ENCODE measurements at places on chromosomes 16 and 17.

DNA sequence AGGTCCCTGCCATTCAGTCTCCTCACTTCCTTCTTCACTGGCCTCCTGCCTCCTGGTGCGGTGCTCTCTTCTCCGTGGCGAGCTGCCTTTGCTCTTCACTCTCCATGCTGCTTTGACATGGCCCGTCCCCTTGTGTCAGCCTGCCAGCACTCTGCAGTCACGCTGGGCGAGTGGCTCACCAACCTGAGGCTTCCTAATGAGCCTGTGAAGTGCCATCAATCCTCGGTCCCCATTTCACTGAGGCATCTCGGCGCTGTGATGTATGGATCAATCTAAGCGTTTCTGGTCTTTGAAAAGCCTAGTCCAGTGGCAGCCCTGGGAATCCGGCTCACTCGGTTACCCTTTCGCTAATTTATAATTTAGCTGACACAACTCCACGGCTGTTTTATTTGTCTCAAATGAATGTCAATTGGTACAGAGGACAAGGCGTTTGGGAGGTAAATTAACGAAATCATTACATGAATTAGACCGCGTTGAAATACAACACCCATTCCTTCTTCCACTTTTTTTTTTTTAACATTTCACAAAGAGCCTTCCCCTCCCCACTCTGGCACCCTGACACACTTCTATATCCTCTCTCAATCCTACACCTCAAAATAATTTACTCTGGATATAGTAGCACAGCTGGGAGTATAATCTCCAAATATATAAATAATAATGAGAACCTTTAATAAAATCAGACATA, 610.7 kb downstream of the TMEM114 start:
- no peaks in the 10 kb centered on the region for H3K27me3 ChIP-seq
- no peaks in the 10 kb centered on the region for H3K36me3 ChIP-seq
- no peak for DNase-seq

- no peak overlapping the region for H3K4me3 ChIP-seq
- peaks cover 86% of the 10 kb centered on the region for H3K36me3 ChIP-seq
- no peak for DNase-seq
- peaks cover 28% of the 10 kb centered on the region for H3K4me1 ChIP-seq
- H3K27me3 ChIP-seq = no peaks in the 10 kb centered on the region
These were observed 6.2 kb downstream of the SMCR8 start for GRCh38 chr17:18321309-18321708.

DNA sequence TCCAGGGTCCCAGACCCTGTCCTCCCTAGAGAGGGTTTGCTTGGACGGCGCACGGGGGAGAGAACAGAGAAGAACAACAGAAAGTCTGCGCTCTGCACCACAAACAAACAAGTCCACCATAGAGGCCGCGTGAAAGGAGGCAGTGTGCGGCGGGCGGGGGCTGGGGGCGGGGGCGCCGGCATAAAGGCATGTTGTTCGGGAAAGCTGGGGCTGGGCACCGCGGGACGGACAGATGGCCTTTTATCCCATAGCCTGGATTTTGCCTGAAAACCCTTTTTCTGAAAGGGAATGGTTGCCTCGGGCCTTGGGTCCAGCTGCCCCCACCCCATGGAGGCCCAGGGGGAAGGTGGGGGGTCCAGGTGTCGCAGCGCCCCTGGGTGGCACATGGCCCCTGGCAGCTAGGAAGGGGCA, 26.0 kb downstream of the FA2H start:
- H3K4me1 ChIP-seq = no peaks in the 10 kb centered on the region
- DNase-seq = no peak
- H3K27me3 ChIP-seq = peaks cover 6% of the 10 kb centered on the region
- H3K4me3 ChIP-seq = no peak overlapping the region

DNA sequence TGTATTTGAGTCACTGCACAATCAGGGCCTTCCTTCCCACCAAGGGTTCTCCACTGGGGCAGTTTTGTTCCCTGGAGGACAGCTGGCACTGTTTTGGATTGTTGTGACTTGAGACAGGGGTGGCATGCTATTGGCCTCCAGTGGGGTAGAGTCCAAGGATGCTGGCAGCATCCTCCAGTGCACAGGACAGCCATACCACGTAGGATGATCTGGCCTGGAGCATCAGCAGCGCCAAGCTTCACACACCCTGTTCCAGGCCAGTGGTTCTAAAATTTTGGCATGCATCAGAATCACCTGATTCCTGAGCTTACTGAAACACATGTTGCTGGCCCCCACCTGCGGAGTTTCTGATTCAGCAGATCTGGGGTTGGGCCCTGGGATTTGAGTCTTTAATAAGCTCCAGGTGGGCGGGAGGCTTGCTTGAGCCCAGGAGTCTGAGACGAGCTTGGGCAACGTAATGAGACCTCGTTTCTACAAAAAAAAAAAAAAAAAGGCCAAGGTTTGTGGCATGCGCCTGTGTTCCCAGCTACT, 83.2 kb downstream of the MGAT5B start:
- H3K4me3 ChIP-seq = no peak overlapping the region
- H3K36me3 ChIP-seq = no peaks in the 10 kb centered on the region
- peak; percentile 29 for DNase-seq
- H3K27ac ChIP-seq = no peak overlapping the region

DNA sequence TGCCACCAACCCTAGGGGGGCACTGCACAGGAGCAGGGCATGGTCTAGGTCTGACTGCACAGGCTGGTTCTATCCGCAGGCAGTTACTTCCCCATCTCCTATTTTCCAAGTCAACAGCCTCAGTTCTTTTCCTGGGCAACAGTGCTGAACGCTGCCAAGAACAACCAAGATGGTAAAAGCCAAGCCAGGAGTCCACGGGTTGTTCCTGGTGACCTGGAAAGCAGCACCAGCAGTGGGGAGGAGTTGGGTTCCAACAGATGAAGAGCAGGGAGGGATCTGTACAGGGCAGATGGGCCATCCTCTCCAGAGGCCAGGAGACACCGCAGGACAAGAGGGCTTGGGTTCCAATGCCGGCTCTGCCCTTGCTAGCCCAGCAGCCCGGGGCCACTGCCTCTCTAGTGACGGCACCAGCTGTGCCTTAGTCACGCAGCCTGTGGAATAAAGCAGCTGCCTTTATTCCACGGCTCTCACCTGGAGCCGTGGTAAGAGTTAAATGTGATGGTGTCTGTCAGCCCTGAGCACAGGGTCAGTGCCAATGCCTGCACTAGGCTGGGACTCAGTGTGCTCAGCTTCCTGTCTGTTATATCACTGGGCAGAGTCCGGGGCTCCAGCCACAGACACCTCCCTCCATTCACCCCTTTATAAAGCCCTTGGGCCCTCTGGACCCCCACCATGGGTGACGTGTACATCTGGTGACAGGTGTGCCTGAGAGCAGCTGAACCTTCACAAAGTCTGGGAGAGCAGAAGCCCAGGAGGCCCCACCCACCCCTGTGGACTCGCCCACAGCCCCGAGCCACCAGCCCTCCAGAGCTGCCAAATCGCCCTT, 44.9 kb downstream of the MARF1 start:
- no peak overlapping the region for H3K4me3 ChIP-seq
- no peaks in the 10 kb centered on the region for H3K27me3 ChIP-seq
- peaks cover 83% of the 10 kb centered on the region for H3K36me3 ChIP-seq
- H3K27ac ChIP-seq = no peak overlapping the region
- no peak for DNase-seq
- H3K4me1 ChIP-seq = peaks cover 8% of the 10 kb centered on the region

GRCh38 chr16:86157616-86158247, 258.8 kb downstream of the IRF8 start:
- DNase-seq = peak; percentile 22
- H3K4me1 ChIP-seq = no peaks in the 10 kb centered on the region
- H3K4me3 ChIP-seq = no peak overlapping the region
- H3K27ac ChIP-seq = no peak overlapping the region
- peaks cover 23% of the 10 kb centered on the region for H3K27me3 ChIP-seq

GRCh38 chr17:54426296-54426886, 474.3 kb upstream of the TOM1L1 start:
- no peak overlapping the region for H3K27ac ChIP-seq
- H3K36me3 ChIP-seq = no peaks in the 10 kb centered on the region
- no peak overlapping the region for H3K4me3 ChIP-seq
- H3K27me3 ChIP-seq = no peaks in the 10 kb centered on the region

DNA sequence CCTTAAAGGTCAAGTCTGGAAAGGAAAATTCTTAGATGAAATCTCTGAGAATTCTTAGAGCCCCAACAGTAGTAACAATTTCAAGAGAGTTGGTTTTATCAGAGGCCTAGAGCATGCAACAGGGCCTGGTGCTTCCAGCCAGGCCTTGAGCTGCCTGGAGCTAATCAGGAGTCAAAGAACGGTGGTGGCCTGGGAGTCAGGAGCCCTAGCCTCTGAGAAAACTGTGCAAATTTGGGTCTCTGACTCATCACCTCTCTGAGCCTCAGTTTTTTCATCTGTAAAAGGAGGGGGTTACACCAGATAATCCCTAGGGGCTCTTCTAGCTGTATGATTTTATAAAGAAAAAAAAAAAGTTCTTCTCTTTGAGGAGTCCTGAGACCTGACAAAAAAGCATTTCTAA, 227.3 kb upstream of the RPL38 start:
- peaks cover 19% of the 10 kb centered on the region for H3K4me1 ChIP-seq
- no peak for DNase-seq
- peaks cover 6% of the 10 kb centered on the region for H3K27me3 ChIP-seq
- no peak overlapping the region for H3K4me3 ChIP-seq

- H3K4me1 ChIP-seq = peaks cover 31% of the 10 kb centered on the region
- H3K4me3 ChIP-seq = peak within 1 kb of the TSS; percentile 63
- H3K27ac ChIP-seq = peak within 1 kb of the TSS; percentile 67
These were observed at the start of gene USP7 for GRCh38 chr16:8963821-8964441. USP7 (minus strand) TSS chr16:8963906; CDS start chr16:8963285, 621 bp downstream.

DNA sequence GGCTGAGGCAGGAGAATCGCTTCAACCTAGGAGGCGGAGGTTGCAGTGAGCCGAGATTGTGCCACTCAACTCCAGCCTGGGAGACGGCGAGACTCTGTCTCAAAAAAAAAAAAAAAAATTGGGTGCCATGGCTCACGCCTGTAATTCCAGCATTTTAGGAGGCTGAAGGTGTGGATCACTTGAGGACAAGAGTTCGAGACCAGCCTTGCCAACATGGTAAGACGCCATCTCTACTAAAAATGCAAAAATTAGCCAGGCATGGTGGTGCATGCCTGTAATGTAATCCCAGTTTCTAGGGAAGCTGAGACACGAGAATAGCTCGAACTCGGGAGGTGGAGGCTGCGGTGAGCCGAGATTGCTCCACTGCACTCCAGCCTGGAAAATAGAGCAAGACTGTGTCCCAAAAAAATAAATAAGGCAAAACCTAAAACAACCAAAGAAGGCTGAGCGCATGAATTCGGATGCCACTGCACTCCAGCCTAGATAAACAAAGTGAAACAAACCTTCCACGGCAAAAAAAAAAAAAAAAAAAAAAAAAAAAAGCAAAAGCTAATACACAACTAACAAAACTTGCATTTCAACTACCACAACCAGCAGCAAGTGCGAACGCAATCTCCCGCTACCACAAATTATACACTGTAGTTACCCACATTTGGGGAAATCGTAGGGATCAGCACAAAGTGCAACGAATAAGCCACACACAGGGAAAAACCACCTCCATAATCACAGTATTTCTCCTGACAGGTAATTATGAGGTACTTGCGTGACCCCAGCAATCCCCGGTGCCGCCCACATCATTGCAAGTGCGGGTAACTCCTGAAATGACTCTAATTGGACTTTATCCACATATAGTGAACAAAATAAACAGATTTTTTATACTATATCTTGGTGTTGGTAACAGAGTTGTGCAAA, 25.6 kb downstream of the TEX14 start:
- DNase-seq = no peak
- no peaks in the 10 kb centered on the region for H3K4me1 ChIP-seq
- no peaks in the 10 kb centered on the region for H3K36me3 ChIP-seq

DNA sequence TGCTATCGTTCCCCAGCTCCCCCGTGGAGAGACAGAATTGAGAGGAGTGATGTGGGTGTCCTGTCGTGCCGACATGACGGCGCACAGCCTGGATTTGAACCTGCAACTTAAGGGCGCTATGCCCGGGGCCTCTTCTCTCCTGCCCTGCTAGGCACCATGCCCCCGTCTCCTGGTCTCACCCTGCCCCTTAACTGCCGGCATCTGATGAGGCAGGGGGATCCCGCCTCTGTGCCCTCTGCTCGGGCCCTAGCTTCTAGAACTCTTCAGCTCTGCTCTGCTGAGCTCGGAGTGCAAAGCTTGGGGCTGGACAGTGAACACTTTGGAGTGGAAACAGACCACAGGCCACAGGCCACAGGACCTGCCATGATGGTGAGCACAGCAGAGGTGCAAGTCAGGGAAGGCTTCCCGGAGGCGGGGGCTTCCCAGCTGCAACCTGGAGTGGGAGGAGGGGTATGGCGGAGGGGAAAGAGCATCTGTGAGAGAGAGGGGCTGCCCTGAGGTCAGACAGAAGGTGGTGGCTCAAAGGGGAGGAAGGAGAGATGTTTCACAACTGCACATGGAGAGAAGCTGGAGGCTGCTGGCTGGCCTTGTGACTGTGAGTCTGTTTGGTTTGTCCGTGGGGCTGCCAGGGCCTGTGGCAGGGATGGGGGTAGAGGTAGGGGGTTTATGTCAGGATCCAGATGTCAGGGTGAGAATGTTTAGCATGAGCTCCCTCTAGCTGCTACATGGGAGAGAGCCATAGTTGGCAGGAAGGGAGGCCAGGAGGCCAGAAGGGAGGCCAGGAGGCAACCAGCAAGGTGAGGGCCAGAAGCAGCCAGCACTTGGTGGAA, 107.8 kb downstream of the CRLF3 start:
- no peak overlapping the region for H3K4me3 ChIP-seq
- no peaks in the 10 kb centered on the region for H3K27me3 ChIP-seq
- no peaks in the 10 kb centered on the region for H3K36me3 ChIP-seq
- H3K4me1 ChIP-seq = no peaks in the 10 kb centered on the region

DNA sequence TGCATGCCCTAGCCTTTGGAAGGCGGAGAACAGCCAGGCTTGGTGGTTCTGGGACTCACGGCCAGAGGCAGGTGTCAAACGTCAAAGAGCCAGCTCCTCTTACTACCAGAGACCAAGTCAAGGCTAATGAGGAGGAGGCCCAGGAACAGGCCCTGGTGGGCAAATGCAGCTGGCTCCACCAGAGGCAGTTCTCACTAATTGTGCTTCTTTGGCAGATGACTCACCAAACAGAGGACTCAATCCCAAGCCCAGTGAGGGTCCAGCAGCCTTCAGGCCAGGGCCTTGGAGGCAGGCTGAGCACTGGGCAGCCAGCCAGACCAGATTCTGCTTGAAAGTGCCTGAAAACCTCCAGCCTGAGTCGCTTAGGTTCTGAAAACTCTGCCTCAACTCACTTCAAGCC, 336.5 kb upstream of the CDH5 start:
- no peaks in the 10 kb centered on the region for H3K27me3 ChIP-seq
- no peak for DNase-seq
- H3K4me1 ChIP-seq = peaks cover 4% of the 10 kb centered on the region
- H3K4me3 ChIP-seq = no peak overlapping the region

All from muscle of leg (tissue), 16 donors.